Endothelial cell (in vitro differentiated cells): ENCODE measurements at places on chromosomes 12 and 14.
A peak's percentile ranks its signal among the peaks of the same experiment; 100 is the strongest.

DNA sequence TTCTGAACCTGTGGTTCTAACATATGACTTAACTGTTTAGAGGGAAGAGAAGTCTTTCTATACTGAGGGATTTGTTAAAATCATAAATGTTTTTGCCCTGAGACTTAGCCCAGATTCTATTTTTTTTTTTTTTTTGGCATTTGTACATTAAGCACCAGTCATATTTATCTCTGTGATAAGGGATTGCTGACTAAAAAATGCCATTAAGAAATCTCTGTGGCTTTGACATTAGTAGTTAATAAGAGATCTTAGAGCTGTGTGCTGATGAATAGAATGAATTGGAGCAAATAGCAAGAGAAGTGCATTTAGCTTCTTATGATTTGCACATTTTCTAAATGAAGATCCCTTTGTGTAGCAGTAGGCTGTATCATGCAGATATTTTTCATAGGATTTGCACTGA, 32.5 kb downstream of the NFYB start:
- DNase-seq: no peak

GRCh38 chr14:93126111-93126510, 10.4 kb upstream of the ITPK1 start:
- DNase-seq: no peak

- DNase-seq: peak; percentile 55
Measured at GRCh38 chr12:79689477-79690141, 1.2 kb downstream of the PAWR start.

- peak; percentile 39 for DNase-seq
Measured at GRCh38 chr12:130838284-130838950, 633 bp downstream of the STX2 start.

GRCh38 chr12:51403681-51404136, 12.5 kb upstream of the GALNT6 start:
- no peak for DNase-seq

- peak; percentile 74 for DNase-seq
Measured at GRCh38 chr14:23034498-23035302, at the start of gene PSMB5. Gene PSMB5 (minus strand): TSS chr14:23034900. CDS start chr14:23034881, 19 bp downstream.

DNA sequence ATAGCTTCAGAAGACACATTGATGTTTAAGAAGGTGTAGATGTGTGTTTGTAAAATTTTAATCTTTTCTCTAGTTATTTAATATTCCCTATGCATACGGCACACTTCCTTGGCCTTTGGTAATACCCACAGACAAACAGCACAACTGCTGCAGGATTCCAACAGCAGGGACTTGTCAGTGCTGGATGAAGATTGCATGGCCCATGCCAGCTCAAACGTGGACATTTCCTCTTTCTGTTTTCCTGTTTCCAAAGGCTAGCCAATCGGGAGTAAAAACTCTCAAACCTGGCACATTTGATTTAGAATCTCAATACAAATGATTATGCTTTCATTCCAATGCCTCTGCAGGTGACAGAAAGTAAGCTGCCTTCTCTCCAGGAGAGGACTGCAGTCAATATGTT, 22.5 kb upstream of the PDE3A start:
- DNase-seq: no peak

- no peak for DNase-seq
Measured at GRCh38 chr14:60532442-60532841, 23.5 kb downstream of the SIX6 start.
